GM20000 (cell line): ENCODE measurements at places on chromosomes 2 and 18.

- peak; percentile 22 for DNase-seq
Observed at GRCh38 chr2:128797937-128798336, 479.3 kb upstream of the HS6ST1 start.

GRCh38 chr2:194567661-194568017 is 1089.4 kb upstream of the SLC39A10 start:
- DNase-seq: no peak

- peak; percentile 35 for DNase-seq
Observed at GRCh38 chr2:219278655-219279150, 463 bp upstream of the DNAJB2 start.

DNA sequence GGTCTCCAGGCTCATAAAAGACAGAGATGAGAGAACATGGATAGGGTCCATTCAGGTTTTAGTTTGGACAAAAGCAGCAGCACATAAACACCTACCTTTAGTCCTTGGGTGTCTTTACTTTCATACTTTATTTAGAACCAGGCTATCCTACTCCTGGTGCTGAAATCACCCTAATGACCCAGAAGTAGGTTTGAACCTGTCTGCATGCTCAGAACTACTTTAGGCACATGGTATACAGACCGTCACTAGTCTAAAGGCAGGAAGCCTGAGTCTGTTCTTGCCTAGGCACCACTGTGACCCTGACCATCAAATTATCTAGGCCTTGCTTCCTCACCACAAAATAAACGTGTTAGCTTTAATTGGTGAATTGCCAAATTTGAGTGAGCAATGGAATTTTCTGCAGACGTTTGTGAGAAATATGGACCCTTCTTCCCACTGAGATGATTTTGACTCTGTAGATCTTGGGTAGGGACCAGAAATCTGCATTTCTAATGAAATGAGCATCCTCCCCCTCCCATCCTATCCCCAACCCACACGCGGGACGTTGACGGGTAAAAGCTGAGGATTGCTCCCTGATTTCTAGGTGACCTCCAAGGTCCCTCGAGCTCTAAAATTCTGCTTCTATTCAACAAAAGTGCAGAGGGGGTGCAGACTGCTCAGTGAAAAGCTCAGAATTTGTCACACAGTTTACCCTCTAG is 75.1 kb downstream of the PLEKHM3 start:
- DNase-seq: no peak

GRCh38 chr2:99864561-99865553 is 277.5 kb downstream of the AFF3 start:
- no peak for DNase-seq

DNA sequence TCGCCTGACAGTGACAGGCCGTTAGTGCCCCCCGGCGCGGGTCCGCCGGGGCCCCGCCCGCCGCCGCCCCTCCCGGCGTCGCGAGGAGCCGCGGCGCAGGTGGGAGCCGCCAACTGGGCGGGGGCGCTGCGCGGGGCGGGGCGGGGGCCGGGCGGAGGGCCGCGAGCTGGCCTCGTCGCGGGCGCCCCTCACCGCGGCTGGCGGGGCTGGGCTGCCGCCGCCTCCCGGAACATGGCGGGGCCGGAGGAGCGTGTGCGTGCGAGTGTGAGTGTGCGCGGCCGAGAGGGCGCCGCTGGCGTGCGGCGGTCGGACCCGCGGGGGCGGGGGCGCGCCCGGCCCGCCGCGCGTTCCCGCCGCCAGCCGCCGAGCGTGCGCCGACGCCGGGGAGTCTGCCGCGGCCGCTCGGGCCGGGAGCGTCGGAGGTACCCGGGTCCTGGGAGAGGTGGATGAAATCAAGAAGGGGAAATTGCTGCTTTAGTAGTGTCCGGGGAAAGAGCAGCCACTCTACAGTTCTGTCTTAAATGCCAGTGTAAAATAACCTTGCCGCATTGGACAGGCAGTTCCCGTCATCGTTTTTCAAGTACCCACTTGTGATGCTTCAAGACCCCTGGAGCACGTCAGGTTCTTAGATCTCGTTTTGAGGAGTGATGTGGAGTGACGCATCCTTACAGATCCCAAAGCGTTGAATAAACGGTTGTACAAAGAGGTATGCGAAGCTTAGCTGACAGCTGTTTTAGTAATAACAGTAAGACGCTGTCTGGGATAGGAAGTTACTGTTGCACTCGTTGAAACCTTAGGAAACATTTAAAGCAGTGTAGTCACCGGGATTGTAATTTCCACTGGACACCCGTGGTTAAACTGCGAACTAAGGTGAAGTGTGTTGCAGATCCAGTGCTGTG is 836 bp downstream of the ANKRD12 start:
- peak; percentile 90 for DNase-seq

- peak; percentile 10 for DNase-seq
Observed at GRCh38 chr2:224561234-224562005, 23.7 kb downstream of the CUL3 start.

GRCh38 chr2:232581725-232582124 is 31.2 kb downstream of the EIF4E2 start:
- DNase-seq: no peak

- no peak for DNase-seq
Observed at GRCh38 chr2:225025917-225026571, 16.2 kb downstream of the DOCK10 start.

DNA sequence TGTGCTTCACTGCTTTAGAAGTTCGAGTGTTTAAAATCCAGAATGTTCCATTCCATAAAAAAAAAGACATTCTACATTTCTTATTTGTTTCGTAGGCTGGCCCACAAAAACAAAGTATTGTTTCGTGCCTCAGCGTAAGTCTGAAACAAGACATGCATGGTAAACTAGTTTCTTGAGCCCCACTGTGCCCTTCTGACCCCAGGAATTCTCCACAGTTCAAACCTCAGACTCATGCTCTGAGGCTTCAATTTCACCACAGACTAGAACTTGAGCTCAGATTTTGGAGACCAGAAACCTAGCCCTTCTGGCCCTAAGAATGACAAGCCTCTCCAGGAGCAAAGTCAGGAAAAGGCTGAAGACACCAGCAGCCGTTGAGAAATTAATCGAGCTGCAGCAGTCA is 151.5 kb downstream of the SLC8A1 start:
- no peak for DNase-seq

DNA sequence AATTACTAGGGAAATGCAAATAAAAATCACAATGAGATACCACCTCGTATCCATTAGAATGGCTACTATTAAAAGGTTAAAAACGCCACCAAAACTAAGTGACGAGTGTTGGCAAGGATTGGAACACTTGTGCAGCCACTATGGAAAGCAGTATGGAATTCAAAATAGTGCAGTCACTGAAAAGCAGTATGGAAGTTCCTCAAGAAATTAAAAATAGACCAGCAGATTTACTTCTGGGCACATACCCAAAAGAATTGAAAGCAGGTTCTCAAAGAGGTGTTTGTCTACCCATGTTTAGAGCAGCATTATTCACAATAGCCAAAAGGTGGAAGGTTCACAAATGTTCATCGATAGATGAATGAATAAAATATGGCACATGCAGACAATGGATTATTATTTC is 149.7 kb upstream of the STON1 start:
- DNase-seq: no peak

DNA sequence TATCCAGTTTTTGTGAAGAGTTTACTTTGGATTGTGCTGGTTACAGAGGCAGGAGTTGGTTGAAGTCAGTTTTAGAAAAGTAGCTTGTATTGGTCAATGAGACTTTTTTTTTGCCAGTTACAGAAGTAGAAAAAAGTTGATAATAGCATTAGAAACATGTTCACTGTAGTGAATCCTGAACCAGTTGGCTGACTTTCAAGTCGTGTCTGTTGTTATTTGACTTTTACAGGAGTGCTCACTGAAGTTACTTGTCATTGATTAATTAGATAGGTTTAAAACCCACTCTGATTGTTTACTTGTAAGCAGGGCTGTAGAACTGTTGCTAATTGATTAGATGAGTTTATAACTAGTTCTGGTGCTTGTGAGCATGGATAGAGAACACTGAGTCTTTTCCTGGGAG is 312.0 kb upstream of the VWC2L start:
- DNase-seq: no peak

DNA sequence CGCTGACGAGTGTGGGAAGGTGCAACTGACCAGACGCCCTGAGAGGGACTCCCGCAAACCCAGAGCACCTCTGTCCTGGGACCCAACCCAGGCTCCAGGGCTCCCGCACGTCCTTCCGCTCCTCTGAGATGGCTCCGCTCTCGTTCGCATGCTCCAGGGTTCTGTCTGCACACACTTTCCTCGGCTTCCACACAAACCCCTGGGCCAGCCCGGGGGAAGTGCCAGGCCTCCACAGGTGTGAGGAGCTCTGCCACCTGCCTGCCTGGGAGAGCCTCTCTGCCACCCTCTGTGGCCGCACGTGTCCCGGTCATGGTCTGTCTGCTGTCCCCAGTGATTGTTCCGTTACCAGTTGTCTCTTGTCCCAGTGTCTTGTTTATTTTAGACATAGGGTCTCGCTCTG is 222.9 kb downstream of the HDAC4 start:
- DNase-seq: no peak

DNA sequence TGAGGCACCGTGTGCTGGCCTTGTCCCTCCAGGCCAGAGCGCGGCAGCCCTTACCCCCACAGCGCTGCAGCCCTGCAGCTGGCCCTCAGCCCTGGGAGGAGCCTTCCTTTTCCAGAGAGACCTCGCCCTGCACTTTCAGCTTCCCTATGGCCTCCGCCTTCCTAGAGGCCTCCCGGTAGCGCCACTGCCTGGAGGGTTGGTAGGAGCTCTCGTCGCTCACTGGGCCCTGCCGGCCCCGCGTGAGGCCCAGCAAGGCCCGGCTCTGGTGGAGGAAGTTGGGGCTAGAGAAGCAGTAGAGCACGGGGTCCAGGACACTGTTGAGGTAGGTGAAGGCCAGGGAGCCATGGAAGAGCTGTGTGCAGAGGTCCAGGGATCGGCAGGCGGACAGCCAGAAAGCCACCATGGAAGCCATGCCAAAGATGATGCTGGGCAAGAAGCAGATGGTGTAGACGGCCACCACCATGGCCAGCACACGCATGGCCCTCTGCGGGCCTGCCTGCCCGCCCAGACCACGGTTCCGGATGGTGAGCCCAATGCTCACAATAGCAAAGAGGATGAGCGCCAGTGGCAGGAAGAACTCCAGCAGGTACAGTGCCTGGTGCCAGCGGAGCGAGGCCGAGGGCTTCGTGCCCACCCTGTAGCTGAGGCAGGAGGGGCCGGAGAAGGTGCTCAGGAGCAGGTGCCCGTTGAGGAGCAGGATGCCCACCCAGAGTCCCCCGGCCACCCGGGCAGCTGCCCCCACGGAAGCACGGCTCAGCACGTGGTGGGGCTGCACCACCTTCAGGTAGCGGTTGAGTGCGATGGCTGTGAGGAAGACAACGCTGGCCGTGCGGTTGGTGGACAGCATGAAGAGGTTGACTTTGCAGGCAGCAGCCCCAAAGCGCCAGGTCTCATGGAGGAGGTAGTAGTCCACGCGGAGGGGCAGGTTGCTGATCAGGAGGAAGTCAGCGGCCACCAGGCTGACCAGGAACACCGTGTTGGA is 821 bp downstream of the OXER1 start:
- no peak for DNase-seq

GRCh38 chr2:134411828-134412638 is 158.2 kb downstream of the MGAT5 start:
- DNase-seq: peak; percentile 80

DNA sequence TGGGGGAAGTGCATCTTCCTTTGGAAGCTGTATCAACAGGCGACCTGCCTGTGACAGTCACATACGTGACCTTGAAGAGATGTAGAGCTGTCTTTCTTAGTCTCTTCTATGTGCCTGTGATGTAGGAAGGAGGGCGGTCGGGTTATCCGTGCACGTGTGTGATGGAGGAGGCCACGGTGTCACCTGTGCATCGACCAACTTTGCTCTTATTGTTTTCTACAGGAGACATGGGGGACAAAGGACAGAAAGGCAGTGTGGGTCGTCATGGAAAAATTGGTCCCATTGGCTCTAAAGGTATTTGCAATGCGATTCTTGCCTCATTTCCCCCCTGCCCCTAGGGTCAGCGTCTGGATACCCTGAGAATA is 20.7 kb upstream of the ALLC start:
- DNase-seq: no peak
